Dermis blood vessel endothelial cell (primary cell): ENCODE measurements at places on chromosomes 5 and 9. TPM values are rescaled to one million over a fixed set of nuclear protein-coding genes. Genes with fewer than 3 reads are reported as not detected.

The ANKRD34B gene
- total RNA-seq, result not detected in 2 replicates

DNA sequence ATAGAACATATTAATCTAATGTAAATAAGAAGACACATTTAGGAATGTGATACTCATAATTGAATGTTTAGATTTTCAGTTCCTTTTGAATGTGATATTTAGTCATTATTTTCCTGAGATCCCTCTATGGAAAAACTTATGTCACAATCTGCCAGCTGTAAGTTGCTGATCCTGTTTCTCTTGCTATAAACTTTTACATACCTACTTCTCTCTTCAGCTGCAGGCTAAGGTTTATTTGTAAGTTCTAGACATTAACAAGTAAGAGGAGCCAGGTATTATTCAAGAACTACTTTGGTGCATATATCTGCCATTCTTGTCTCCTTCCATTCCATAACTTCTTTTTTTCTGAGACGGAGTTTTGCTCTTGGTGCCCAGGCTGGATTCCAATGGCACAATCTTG is 462.4 kb downstream of the PRR16 start:
- no peak for DNase-seq

DNA sequence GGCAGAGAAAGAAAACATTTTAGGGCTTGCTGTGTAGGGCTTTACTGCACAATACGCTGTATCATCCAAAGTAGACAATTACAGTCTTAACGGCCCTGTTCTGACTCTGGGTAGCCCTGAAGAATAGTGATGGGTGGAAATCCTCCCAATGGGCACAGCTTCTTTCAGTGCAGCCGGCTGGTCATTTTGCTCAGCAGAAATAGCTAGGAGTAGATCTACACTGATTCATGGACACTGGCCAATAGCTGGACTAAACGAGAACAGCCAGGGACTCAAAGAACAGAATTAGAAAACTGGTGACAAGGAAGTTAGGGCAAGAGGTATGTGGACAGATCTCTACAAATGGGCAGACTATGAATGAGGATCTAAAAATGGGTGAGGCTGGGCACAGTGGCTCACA is 69.3 kb downstream of the IARS1 start:
- DNase-seq, result no peak

DNA sequence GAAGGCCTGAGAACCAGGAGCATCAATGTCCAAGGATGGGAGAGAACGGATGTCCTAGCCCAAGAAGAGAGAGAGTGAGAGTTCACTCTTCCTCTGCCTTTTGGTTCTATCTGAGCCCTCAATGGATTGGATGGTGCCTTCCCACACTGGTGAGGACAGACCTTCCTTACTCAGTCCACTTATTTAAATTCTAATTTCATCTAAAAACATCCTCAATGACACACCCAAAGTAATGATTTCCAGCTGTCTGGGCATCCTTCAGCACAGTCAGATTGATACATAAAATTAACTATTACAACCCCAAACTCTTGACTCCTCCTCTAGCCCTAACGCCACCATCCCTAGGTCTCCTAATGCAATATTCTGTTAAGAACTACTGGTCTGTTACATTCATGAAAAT is 122.0 kb downstream of the GAS1 start:
- no peak for DNase-seq

- DNase-seq, result no peak
Observed at GRCh38 chr9:74847478-74848152, 40.1 kb downstream of the TRPM6 start.

DNA sequence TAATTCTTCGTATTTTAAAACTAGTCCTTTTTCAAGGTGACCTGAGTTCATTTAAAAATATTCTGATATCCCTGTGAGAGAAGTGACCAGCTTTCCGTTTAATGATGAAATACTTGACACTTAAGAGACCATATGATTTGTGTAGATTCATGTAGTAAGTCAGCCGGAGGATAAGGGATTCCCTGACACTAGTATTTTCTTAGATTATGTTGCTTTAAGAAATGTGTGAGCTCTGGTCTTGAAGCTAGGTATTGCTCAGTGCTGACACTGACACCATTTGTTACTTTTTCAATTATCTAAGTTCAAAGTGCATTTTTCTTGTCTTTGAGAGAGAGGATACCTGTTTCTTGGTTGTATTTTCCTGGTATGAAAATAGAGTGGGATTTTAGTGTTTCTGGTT is 4.2 kb downstream of the NIPBL start:
- no peak for DNase-seq

The TEK gene
- 119 and 159 TPM in 2 replicates for total RNA-seq

The MSMP gene
- total RNA-seq, result 42.5 and 66.8 TPM in 2 replicates

- no peak for DNase-seq
Observed at GRCh38 chr5:161600156-161600555, 53.6 kb upstream of the GABRB2 start.

DNA sequence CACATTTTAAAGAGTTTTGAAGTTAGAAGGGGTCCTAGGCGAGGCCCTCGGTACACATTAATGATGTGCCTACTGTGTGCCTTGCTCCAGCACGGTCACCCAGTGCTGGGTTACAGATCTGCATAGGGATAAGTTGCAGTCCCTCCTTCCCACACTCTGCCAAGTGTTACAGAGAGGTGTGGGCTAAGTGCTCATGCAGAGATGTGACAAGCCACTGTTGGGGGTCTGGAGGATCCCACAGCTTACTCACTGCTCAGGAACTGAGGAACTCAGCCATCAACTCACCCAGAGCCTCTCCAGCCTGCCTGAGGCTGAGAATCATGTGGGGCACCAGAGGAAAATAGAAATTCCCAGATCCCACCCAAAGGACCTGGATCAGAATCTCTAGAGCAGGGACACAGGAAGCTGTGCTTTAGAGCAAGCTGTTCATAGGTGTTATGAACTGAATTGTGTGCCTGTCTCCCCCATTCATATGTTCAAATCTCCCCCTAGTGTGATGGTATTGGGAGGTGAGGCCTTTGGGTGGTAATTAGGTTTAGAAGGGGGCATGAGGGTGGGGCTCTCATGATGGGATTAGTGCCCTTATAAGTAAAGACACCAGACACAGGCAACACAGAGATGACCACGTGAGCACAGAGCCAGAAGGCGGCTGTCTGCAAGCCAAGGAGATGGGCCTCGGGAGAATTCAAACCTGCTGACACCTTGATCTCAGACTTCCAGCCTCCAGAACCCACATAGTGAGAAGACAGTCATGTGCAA is 164.1 kb downstream of the HSD17B3 start:
- no peak for DNase-seq

DNA sequence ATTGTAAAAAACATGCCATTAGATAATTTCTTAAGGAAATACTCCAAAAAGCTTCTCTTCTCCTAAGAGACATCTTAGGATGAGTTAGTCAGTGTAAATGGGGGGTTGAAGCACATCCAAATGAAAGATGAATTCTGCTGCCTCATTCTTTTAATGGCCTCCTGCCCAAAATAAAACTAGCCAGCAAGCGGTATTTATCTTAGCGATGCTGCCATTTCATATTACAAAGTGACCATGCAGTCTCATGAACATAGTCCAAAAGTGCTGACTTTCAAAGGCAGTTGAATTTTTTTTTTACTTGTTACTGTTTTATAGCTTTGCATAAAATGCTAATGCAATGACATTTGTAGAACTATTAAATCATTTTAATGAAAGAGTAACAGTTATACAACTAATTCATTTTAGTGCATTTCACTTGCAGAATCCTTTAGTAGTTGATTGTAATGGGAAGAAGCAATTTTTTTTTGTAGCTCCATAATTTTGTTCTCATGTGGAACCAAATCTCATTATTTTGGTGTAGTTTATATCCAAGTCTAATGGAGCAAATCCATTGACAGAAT is 151.5 kb downstream of the CAVIN4 start:
- DNase-seq, result no peak

DNA sequence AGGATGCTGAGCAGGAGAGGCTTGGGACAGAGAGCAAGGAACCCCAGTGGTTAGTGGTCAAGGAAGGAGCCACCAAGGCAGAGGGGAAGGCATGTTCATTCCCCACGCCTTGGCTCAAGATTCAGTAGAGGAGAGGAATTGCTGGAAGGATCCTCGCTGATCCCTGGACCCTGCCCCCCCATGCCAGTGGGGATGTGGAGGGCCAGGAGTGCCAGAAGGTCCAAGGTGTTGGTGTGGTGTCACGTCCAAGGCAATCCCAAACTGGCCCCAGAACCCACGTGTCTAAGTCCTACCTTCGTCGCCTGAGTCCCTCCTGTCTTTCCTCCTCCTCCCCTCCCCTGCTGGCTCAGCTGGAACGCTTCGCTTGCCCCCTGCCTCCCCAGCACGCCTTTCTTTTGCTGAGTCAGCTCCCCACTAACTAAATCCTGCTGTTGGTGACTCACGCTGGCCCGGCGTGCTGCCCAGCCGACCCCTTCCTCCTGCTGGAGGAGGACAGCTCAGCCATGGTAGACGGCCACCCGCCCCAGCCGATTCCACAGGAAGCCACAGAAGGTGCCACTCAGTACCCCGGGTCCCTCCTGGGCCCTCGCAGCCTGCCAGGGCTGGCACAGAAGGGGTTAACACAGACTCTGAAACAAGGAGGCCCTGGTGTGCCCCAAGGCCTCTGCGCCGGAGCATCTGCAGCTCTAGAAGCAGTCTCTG is 37.6 kb upstream of the ORM1 start:
- DNase-seq, result peak; percentile 71

DNA sequence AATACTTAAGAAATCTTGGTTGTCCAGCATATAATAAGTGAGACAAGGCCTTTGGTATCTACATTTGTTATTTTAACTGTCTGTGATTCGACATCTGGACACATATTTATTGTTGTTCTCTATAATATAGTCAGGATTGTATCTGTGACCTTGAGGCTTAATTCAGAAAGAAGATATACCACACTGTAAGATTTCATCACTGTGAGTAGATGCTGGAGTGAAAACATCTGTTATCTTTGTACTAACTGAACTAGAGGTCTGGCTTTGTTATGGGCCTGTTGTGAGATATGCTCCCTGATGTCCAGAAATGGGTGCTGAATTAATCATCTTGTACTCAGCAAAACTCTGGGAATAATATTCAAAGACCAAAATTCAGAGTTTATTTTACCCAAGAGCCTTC is 148.5 kb downstream of the ISOC1 start:
- DNase-seq, result no peak

- DNase-seq, result no peak
Observed at GRCh38 chr5:150567031-150567717, 59.2 kb downstream of the NDST1 start.

The RLN1 gene
- total RNA-seq, result not detected in 2 replicates

DNA sequence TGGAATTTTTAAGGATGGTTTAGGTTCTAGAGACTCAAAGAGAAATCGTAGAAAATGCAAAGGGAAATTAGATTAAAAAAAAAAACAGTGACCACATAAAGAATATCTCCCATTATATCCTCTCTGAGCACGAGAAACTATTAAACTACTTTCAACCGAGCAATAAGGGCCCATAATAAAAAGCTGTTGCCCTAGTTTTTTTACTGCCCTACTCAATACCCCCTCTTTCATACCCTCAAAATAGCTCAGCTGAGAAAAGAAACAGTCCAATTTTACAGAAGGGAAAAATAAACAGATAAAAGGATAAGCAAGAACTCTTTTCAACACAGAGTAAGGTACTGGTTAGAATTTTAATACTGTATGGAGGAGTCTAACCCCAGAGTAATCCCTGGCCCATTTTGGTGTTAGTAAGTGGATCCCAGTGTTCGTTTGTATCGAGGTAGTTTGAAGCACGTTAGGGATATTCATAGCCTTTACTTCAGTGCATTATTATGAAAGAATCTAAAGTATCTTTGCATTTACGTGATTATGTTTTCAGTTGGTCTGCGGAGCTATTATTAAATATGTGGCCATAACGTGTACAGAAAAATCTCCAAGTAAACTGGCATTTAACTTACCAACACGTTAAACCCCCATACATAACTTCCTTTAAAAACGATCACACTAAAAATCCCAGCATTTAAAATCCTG is 980 bp upstream of the RHOBTB3 start:
- peak; percentile 20 for DNase-seq

DNA sequence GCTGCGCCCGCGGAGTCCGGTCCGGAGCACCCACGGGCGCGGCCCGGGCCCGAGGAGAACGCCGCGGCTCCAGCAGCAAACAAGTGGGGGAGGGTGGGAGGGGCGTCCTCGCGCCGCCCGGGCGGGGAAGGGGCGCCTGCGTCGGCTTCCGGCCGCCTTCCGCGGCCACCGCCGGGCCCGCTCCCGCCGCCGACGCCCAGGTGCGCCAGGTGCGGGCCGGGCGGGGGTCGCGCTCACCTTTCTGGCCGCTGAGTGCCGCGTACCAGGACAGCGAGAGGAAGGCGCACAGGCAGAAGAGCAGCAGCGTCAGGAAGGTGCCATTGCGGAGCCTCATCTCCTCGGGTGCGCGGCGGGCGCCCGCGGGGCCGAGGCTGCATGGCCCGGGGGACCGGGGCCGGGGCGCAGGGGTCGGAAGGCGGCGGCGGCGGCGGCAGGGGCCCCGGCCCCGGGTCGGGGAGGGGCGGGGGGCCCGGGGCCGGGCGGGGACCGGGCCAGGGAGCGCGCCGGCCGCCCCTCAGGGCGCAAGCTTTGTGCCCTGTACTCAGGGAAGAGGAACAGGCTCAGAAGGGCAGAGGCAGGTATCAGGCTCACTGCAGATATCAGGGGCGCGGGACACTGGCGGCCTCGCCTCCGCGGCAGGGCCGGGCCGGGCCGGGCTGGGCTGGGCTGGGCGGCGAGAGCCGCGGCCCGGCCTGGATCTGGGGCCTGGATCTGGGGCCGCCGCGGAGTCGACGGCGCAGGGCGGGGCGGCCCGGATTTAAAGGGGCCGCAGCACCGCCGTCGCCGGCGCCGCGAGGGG is at the start of gene MGAT4B:
MGAT4B (minus strand) TSS at position 617 of the 799 bp plus-strand sequence; CDS start at position 334, 283 bp downstream.
- DNase-seq, result peak; percentile 83

DNA sequence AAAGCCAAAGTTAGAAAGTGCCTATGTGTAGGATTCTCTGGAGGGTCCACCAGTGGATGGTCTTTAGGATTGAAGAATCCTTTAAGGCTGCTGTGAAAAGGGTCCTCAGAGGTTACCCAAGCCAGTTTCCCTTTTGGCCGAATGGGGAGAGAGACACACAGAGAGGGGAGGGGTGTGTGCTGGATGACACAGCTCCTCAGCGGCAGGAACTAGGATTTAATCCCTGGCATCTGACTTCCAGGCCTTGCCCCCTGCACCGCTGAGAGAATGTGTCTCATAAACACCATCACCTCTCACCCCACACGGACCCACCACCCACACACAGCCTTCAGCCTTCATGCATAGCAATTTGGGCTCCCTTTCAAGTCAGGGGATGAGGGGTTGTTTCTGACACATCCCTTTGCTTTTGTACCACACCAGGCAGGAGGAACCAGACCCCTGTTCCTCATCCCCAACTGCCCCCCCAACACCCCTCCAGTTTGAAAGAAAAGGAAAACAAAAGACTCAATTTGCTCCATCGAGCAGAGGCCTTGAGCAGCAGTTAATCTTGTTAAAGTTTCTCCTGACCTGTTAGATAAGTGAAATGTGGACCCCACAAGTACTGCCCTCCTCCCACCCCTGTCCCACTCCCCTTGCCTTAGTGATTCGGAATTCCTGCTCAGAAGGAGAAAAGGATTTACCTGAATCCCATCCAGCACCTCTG is 4.0 kb downstream of the PAPPA start:
- DNase-seq, result no peak

DNA sequence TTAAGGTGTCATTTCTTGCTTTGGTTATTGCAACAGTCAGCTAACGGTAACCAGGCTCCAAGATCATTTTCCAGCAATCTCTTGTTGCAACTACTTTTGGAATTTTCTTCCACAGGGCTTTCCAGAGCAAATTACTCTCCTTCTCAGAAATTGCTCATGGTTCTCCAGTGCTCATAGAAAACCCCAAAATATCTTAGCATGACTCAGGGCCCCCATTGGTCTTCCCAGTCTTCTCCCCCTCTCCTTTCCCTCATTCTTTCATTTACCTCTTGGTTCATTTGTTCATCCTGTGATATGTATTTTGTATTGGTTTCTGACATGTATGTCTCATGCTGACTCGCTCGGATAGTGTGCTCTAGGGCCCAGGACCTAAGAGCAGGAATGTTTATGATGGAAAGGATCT is 35.6 kb downstream of the WWC1 start:
- DNase-seq, result no peak
